Lung microvascular endothelial cell (primary cell): ENCODE measurements at places on chromosomes 2 and 18. TPM values are rescaled to one million over a fixed set of nuclear protein-coding genes. Genes with fewer than 3 reads are reported as not detected.

- DNase-seq = no peak
Measured at GRCh38 chr2:39183673-39184072, 60.1 kb downstream of the CDKL4 start.

GRCh38 chr2:44456946-44457345 lies 95.2 kb downstream of the CAMKMT start:
- DNase-seq = no peak

DNA sequence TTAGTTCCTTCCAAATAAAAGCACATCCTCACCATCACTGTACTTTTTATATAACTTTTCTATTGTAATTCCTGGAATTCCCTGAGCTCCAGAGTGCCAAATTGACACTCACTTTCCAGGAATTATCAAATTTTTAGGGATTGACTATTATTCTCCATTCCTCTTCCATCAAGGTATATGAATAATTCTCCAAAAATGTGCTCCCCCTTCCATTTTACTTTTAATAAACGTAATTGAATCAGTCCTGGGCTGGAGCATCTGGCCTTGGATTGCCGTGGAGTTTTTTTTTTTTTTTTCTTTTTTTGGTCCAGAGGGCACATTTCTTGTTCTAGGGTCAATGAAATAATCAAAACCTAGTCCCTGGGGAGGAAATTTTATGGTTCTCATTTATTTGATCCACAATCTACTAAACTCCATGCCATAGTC lies 304.3 kb downstream of the CDCA7 start:
- DNase-seq = no peak

DNA sequence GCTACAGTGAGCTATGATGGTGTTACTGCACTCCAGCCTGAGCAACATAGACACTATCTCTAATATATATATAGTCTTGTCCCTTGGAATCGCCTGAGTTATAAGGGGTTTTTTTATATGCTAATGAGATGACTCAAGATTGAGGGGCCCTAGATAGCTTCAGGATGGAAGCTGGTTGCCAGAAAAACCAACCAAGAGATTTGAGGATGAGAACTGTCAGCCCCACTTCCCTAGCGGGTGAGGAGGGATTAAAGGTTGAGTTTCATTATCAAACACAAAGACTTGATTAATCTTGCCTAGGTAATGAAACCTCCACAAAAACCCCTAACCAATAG lies 12.6 kb upstream of the GALM start:
- DNase-seq = no peak

DNA sequence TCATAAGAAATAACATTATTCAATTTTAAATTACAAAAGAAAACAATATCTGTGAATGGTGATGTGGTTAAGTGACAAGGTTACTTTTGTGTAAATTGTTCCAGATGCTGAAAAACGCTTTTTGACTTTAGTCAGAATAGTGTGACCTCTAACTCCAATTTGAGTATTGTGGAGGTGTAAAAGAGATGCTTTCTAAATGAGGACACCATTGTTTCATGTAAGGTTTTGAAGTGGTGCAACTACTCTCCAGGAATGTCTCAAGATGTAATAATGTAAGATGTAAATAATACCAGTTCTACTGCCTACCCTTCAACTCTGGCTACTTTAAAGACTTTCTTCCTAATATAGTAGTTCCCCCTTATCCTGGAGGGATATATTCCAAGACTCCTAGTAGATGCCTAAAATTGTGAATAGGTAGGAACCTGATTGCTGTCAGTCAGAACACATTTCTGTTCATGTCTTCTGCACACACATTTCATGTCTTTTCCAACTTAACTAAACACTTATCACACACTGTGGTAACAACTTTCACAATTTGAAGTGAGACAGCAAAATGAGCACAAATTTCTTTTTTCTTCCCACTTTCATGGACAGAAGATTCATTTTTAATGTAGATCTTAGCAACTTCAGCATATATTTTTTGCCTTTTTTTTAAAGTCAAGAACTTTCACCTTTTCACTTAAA lies 39.1 kb upstream of the PPP1R1C start:
- DNase-seq = no peak

SERPINB10 gene
- not detected in 2 replicates for total RNA-seq

GRCh38 chr2:1582891-1583341 lies 161.4 kb downstream of the PXDN start:
- DNase-seq = no peak

DNA sequence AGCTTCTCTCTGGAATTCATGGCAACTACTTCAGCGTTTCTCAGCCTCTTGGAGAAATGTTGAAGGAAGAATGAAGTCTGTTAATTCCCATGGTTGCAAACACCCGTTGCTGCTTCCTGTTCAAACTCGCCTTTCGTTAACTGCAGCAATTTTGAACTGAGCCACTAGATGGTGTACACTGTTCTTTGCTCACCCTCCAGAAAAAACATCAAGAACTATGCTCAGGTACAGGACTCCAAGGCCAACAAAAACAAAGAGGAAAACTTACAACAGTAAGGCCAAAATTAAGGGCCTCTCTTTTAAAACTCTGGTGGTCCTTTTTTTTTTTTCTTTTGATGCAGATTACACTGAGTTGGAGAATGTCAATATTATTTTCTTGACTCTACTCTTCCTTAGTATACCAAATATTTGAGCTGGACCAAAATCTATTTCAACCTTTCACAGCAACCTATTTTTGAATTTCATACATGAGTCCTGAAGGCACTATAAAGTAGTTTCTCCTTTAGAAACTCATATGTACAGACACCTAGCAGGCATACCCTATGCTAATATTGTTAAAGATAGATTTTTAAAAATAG lies 58.2 kb downstream of the KLHL14 start:
- DNase-seq = peak; percentile 69

- DNase-seq = no peak
Measured at GRCh38 chr2:194203898-194204297, 1453.1 kb upstream of the SLC39A10 start.

DNA sequence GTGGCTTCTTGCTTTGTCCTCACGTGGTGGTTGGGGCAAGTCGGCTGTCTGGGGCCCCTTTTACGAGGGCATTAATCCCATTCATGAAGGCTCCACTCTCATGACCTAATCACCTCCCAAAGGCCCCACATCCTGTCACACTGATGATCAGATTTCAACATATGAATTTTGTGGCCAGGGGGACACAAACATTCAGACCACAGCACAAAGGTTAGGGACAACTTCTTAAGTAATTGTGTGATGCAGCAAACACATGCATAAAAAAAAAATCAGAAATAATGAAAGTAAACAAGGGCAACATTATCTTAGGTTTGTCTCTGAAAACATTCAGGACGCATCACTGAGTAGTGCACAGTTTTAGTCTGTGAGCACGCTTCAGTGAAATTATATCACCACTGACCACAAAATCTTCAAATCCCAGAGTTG lies 54.2 kb upstream of the FRZB start:
- DNase-seq = no peak

DNA sequence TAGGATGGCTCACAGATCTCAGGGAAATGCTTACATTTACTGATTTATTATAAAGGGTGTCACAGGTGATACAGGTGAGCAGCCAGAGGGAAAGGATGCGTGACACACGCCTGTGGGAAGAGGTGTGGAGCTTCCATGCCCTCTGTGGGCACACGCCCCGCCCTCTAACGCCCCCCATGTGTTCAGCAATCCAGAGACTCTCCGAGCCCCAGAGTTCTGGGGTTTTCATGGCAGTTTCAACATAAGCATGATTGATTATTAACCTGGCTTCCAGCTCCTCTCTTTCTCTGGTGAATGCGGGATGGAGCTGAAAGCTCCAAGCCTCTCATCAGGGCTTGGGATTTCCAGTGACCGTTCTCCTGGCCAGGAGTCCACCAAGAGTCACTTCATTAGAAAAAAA lies 34.3 kb upstream of the ODC1 start:
- DNase-seq = no peak

GRCh38 chr18:49723648-49724180 lies 89.6 kb downstream of the ACAA2 start:
- peak; percentile 89 for DNase-seq

DNA sequence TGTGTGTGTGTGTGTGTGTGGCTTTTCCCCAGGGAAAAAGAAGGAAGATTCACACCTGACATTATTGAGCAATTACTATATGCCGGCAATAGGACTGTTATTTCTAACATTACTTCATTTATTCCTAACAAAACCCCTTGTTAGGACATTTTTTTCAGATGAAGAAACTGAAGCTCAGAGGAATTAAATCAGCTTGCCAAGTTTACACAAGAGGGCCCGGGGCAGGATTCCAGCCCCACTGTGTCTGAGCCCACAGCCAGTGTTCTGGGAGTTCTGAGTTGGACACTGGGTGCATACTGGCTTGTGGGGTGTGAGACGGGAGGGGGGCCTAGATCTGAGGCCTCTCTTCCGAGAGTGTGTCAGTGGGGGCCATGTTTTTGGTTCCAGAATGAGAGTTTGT lies 9.9 kb downstream of the TOGARAM2 start:
- DNase-seq = no peak

GRCh38 chr2:101699755-101700461 lies 2.4 kb downstream of the MAP4K4 start:
- DNase-seq = peak; percentile 41

GRCh38 chr2:101706819-101707177 lies 9.3 kb downstream of the MAP4K4 start:
- peak; percentile 42 for DNase-seq

GRCh38 chr18:65817178-65817577 lies 66.4 kb downstream of the CDH7 start:
- no peak for DNase-seq
